ENCODE measurements at places on chromosomes 11 and 22. TPM values are rescaled to one million over a fixed set of nuclear protein-coding genes. Genes with fewer than 3 reads are reported as not detected.
A peak's percentile ranks its signal among the peaks of the same experiment; 100 is the strongest.

- DNase-seq = peak; percentile 25
Observed at GRCh38 chr11:70397336-70397982, 870 bp upstream of the CTTN start.

GRCh38 chr11:2213384-2213842 lies 41.8 kb upstream of the TH start:
- no peak for DNase-seq

DNA sequence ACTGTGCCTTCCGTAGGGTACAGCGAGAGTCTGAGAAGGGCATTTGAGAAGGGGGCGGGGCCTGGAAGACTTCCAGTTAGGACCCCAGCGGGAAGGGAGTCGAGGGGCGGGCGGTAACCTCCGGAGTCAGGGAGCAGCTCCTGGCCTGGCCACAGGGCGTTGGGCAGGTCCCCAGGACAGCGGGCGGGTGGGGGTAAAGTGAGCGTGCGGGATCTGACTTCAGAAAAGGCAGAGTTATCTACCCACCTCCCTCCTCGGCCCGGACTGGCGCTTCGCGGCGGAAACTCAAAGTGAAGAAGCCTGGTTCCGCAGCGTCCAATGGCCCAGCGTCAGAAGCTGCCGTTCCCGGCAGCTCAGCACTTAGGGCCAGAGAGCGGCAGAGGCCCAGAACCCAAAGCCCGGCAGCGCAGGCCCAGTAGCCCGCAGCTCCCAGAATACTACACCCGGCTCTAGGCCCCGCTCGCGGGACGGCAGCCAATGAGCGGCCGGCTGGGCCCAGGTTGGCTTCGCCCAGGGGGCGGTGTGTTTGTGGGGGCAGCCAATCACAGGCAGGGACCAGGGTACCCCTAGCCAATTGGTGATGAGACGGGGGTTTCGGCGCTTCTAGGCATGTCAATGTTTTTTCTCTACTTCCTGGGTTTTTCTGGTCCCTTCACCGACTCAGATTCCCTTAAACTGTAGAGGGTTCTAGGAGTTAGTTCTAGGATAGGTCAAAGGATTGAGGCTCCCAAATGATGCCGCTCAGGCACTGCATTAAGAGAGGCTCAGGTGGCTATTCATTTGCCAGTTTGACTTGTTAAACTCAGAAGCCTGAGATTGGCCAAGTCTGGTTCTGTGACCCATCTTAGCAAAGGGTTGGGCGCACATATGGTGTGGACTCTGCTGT lies at the start of gene TRIM68:
TSS of gene TRIM68 (minus strand) at position 451 of the 886 bp plus-strand sequence. CDS start 2,727 bp downstream, outside the sequence.
- peak; percentile 95 for DNase-seq

DNA sequence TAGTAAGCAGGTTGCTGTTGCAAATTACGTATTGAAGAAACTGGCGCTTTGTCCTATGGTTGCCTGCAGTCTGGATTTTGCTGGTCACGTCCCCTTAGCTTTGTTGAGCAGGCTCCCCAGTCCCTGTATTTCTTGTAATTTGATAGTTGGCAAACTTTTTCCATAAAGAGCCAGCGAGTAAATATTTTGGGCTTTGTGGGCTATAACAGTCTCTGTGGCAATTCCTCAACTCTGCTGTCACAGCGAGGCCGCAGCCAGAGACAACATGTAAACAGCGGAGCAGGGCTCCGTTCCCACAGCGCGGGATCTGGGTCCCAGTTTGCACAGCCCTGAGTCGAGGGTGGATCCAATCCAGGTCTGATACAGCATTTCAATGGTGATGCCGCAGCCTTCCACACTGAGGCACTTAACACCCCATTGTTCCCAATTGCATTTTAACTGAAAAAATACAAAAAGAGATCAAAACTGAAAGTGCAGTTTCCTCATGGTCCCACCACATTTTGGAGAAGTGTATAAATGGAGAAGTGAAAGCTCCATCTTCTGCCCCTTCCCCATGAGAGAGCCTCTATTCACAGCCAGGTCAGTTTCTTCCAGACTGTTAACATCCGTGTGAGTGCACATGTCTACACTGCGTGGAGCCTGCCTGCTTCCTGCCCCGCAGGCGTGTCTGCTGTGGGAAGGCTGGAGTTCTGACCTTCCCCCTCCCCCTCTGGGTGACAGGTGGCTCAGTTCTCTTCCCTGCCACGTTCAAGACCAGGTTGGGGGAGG lies 89.1 kb downstream of the RPS6KA4 start:
- DNase-seq = peak; percentile 91

DNA sequence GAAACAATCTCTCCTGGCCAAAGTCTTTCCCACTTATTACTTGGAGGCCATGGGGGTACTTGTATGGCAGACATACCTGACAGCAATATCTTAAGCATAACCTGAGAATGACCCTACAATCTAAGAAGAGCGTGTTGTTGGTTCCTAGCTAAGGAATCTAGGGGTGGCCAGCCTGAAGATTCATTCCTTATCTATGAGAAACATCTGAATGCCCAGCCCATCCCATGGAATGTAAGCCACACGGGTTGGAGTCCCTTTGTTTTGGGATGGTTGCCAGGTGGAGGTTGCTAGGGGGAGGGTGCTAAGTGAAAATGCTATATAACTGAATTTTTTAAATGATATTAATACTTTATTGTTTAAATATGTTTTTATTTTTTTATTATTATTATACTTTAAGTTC lies 725.0 kb downstream of the ETS1 start:
- no peak for DNase-seq

DNA sequence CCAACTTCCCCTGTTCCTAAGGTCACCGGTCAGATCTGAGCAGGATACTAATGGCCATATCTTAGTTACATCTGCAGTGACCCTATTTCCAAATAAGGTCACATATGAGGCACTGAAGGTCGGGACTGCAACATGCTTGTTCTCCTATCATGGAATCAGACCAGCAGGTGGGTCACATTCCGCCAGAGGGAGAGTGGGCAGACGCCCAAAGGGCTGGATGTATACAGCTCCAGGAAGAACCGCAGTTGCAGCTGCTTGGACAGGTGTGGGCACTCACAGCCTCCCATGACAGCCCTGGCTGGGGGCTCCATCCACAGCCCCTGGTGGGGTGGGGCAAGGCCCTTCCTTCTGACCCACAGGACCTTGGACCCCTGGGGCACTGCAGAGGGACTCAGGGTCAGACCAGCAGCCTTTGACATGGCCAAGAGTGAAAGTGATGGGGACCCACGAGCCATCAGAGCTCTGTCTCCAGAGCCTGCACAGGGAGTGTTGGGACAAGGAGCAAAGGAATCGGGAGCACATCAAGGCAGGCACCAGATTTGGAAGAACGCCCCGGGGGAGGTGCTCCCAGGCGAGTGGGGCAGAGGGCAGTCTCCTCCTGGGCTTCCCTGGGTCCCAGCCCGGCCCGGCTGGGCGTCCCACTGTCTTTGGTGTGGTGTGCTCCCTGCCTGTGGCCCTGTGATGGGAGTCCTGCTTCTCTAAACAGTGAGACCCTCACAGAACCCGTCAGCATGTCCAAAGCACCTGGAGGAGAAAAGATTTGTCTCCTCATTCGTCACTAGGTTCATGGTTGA lies 13.3 kb upstream of the CD81 start:
- DNase-seq = no peak

- DNase-seq = no peak
Observed at GRCh38 chr11:45518833-45519535, 146.4 kb downstream of the CHST1 start.

DNA sequence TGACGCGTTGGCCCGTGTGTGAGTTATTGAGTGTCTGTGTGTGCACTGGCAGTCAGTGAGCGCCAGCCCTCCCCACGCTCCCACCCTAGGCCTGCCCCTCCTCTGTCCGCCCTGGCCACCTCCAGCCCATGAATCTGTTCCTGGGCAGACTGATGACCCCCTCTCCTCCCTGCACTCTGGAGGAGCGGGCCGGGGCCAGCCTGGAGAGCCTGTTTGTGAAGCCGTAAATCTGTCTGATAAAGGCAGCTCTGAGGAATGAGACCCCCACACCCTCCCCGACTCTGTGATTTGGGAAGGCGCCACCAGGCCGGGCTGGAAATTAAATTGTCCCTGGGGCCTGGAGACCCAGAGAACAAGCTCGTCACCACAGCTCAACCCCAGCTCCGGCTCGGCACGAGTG lies 8.6 kb downstream of the TSSC4 start:
- no peak for DNase-seq

DNA sequence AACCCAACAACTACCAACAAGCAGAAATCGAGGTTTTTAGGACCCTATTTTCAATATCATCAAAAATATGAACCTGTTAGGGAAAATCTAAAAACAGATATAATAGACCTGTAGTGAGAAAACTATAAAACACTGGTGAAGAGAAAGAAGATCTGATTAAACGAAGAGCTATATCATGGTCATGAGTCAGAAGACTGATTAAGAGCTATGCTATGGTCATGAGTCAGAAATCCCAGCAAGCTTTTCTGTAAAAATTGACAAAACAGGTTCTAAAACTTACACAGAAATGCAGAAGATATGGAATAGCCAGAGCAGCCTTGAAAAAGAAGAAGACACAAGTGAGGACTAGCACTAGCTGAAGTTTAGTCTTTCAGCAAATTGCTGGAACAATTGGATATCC lies 345.0 kb downstream of the TBC1D22A start:
- no peak for DNase-seq

GRCh38 chr11:95802806-95803205 lies 12.5 kb downstream of the CEP57 start:
- no peak for DNase-seq

DNA sequence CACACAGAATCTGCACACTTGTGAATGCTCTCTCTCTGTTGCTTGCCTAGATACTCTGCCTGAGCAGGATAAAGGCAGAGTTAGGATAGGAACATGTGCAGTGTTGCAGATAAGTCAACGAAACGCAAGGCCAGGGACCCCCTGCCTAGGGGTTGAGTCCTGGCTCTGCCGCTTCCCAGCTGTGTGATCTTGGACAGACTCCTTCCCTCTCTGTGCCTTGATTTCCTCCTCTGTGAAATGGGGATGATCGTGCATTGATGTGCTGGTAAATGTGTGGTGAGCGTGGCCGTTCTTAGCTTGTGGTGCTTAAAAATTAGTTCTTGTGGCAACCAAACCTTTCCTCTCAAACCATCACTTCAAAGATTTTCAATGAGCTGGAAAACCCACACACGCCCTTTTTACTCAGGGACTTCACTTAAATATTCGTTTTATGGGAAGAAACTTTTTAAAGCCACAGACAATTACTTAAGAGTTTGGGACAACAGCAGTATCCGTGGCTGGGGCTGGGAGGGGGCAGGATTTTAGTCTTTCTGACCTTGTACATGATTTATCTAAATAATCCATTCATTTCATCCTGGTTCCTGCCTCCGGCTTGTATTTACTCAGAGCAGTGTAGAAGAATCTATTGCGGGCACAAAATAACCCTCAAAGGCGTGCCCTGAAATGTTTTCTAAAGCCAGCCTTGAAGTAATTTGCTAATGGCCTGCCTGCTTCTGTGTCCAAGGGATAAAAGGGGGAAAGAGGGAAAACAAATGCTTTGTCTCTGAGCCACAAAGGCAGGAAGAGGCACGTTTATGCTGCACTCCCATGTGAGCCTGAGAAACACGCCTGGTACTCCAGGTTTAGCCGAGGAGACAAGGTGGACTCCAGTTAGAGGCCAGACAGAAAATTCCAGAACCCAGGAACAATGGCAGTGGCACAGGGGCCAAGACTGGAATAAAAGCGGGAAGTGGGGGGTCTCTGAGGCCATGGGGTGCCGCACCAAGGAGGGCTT lies 85.0 kb upstream of the CRYBB3 start:
- peak; percentile 19 for DNase-seq

DNA sequence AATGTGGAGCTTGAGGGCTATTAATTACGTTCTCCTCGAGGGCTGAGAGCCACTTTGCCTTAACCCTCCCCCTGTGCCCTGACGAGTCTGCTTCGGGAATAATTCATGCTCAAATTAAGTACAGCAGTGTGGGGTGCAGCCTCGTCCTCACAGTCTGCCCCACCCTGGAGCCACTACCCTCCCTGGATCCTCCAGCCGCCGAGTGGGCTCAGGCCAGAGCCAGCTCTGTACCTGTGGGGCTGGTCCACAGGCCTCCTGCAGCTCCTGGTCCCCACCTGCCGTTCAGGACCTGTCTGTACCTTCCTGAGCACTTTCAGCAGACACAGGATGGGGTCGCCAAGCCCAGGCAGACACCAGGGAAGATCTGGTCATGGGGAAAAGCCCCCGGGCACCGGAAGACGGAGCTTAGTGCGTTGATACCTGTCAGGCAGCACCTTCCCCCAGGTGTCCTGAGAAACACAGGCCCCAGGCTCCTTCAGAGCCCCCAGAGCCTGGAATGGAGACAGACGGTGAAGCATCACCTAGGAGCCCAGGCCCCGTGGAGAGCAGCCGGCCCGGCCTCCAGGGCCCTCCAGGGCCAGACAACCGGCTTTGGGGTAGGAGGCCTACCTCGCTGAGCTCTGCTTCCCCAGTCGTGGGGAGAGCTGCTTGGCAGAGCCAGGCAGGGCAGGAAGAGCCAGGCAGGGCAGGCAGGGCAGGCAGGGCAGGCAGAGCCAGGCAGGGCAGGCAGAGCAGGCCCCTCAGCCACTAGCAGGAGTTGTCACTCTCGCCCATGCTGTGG lies 9.7 kb downstream of the TSPAN32 start:
- no peak for DNase-seq

- no peak for DNase-seq
Observed at GRCh38 chr22:23232094-23232905, 52.0 kb downstream of the BCR start.

- no peak for DNase-seq
Observed at GRCh38 chr11:128365044-128365443, 222.3 kb downstream of the ETS1 start.

DNA sequence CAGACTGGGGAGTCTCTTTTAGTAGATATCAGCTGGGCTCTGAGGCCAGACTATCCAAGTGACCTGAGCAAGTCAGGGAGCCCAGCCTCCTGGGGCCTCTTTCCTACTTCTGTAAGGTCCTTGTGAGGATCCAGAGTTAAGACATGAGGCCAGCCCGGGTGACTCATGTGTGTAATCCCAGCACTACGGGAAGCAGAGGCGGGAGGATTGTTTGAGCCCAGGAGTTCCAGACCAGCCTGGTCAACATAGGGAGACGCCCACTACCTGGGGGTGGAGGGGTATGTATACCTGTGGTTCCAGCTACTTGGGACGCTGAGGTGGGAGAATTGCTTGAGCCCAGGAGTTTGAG lies 36.9 kb upstream of the POLA2 start:
- peak; percentile 33 for DNase-seq

GRCh38 chr11:103929170-103929903 lies 107.1 kb upstream of the DDI1 start:
- no peak for DNase-seq

KCTD21 gene
- total RNA-seq = 4.9 TPM

OR4A16 gene
- not detected for total RNA-seq

APOL4 gene
- 2.7 TPM for total RNA-seq

KRTAP5-8 gene
- total RNA-seq = not detected

CD3D gene
- total RNA-seq = not detected

ART5 gene
- not detected for total RNA-seq

ZNF214 gene
- 5.5 TPM for total RNA-seq

AIFM3 gene
- total RNA-seq = not detected

CCDC90B gene
- total RNA-seq = 49.8 TPM

TP53I11 gene
- 10.4 TPM for total RNA-seq

OR5L1 gene
- not detected for total RNA-seq

SLC29A2 gene
- 0.62 TPM for total RNA-seq

BIK gene
- not detected for total RNA-seq

HEPN1 gene
- not detected for total RNA-seq

C11orf91 gene
- total RNA-seq = not detected

All from H4 (cell line).